ENCODE measurements at places on chromosomes 7 and 10.

DNA sequence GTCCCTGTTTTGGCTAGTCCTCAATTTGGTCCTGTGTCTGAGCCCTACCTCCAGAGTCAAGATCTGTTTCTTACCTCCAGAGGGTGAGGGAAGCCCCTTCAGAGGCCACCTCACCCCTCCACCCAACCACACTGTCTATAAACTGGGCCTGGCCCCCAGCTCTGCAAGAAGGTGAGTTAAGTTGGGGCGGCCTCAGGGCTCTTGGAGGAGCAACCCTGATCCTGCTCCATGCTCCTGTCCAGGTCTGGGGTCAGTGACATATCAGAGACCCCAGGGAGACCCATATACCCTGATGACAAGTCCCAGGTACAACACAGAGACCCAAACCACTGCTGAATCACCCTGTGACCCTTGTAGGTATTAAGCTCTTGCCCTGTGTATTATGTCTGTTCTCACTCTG is 69.5 kb downstream of the MYL10 start:
- DNase-seq = no peak

DNA sequence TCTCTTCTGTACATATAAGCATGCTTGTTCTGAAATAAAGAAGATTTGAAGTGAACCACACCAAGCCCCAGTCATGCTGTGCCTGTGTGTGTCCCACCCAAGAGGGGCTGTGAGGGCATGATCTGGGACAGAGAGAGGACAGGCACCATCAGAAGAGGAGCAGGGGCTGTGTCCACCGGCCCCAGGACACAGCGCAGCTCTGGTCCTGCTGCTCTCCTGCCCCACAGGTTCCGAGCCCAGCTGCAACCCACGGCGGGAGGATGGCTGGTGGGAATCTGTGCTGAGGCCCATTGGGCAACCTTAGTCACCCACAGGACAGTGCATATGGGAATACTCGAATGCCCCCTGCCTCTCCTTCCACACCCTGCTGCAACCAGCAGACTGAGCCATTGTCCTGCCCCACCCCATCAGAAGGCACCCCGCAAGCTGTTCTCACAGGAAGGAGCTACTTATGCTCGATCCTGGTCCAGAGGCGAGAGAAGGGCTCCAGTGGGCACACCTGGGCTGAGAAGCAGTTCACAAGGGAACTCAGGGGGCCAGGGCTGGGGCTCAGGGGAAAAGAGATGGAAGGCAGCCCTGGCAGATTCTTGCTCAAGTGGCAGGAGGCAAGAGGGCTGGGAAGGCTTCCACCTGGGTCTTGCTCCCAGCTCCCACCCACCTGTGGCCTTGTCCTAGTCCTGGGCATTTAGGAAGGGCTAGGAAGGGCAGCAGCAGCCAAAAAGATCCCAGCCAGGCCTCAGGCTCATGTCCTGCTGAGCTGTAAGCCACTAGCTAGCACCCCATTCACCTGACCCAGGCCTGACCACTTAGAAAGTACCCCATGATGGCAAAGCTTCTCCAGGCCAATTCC is 31.9 kb downstream of the LDB3 start:
- no peak for DNase-seq

DNA sequence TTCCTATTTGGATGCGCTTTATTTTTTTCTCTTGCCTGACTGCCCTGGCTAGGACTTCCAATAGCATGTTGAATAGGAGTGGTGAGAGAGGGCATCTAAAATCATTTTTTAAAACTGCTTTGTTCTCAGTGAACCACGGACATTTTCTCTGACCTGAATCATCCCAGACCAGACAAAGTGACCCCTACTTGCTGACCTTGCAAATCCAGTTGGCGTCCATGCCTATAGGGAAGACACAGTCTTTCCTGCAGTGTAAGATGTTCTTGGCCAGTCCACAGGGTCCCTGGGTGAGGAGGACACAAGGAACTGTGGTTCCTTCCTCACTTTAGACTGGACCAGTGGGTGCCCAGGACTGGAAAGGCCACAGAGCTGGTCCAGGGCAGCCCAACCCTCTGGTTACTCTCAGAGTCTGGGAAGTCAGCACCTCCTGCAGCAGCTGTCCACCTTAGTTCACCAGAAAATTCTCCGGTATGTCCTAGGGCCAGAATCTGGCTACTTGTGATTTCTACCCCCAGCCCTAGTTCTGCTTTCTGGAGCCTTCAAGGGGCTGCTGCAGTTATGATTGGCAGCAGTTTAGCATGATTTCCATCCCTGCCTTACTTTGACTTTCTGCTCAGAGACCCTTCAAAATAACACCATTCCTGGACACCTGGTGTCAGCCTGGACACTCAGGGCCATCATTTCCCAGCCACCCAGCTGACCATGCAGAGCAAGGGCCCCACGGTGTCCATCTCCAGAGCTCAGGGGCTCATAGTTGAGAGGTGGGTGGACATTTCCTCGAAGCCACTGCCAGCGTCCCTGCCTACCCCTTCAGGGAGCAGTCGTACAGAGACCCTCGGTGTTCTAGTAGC is 19.3 kb downstream of the VIPR2 start:
- no peak for DNase-seq

DNA sequence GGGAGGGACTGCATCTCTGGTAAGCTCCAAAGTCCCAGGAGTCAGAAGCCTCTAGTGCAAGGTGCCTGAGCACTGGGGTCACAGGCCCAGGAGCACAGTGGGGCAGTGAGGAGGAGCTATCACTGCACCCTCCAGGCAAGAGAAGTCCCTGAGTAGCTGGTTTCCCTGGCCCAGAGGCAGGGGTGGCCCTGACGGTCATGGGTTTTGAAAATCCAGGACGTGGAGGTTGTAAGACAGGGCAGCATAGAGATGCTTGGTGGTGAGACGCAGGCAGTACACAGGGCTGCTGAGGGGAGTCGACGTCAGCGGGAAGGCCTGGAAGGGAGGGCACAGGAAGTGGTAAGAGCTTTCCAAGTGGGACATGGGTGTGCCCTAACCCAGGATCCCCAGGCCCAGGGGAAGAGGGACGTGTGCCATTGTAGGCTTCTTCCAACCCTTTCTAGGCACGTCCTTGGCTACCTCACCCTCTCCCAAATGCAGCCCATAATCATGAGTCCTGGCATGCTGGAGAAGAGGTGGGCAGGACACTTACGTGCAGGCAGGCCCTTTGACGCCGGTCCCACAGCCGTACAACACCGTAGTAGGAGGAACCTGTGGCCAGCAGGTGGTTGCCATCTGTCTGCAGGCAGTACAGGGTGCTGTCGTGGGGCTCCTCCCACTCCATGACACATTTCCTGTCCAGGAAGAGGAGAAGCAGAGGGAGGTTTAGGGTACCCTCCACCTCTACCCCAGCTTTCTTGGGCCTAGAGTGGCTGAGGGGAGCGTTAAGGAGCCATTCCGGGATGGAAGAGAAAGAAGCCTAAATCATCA is 23.2 kb downstream of the DPCD start:
- DNase-seq = no peak

DNA sequence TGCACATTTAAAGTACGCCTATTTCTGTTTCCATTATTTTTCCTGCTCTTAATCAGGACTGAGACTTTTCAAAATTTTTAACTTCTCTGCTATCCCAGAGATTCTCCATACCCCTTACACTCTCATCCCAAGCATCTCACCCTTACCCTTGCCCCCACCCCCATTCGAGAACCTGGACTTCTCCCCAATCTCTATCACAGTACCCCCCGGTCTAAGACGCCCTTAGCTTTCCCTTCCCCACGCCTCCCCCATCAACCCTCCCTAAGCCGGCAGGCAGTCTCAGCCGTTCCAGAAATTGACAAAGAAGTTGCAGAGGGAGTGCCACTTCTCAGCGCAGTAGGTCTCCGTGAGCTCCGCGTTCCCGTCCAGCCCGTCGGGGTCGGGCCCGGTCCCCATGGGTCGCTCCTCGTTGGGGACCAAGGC is 1.4 kb downstream of the FGFBP3 start:
- DNase-seq = no peak

GRCh38 chr10:113922787-113923570 is 68.5 kb downstream of the NHLRC2 start:
- no peak for DNase-seq

GRCh38 chr7:37495574-37496184 is 47.0 kb upstream of the ELMO1 start:
- no peak for DNase-seq

GRCh38 chr10:70480239-70480861 is 1.8 kb downstream of the PALD1 start:
- DNase-seq = no peak

GRCh38 chr10:55476129-55476528 is 675.1 kb upstream of the PCDH15 start:
- no peak for DNase-seq
